Aorta (tissue), 5 donors: ENCODE measurements at places on chromosomes 12 and 14.

- DNase-seq: no peak
These were observed 15.2 kb downstream of the PDE6H start for GRCh38 chr12:14988035-14988434.

DNA sequence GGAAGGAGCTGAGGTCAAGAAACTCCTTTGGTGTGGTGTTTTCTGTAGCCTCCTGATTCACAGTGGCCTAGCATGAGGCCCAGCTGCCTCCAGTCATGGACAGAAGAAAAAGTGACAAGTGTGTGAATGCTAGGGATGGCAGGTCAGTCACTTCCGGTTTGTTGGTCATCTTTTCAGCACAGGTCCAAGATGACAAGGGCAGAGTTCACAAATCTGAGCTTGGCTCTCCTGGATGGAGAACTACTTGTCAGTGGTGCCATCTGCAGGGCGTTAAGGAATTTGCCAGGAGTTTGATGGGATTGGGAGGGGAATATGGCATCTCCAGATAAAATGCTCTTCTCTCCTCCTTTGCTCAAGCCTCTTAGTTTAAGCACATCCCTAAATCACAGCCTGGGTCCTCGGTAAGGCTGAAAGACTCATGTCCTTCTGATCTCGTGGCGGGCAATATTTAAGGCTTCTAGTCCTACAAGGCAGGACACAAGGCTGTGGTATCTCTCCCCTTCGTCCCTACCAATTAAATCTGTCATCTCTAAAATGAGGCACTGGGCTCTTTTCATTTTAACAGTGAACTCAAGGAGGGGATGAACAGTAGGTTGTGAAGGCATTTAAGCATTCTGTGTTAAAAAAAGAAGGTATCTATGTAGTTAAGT lies 10.0 kb downstream of the TUBA1B start:
- DNase-seq: no peak

DNA sequence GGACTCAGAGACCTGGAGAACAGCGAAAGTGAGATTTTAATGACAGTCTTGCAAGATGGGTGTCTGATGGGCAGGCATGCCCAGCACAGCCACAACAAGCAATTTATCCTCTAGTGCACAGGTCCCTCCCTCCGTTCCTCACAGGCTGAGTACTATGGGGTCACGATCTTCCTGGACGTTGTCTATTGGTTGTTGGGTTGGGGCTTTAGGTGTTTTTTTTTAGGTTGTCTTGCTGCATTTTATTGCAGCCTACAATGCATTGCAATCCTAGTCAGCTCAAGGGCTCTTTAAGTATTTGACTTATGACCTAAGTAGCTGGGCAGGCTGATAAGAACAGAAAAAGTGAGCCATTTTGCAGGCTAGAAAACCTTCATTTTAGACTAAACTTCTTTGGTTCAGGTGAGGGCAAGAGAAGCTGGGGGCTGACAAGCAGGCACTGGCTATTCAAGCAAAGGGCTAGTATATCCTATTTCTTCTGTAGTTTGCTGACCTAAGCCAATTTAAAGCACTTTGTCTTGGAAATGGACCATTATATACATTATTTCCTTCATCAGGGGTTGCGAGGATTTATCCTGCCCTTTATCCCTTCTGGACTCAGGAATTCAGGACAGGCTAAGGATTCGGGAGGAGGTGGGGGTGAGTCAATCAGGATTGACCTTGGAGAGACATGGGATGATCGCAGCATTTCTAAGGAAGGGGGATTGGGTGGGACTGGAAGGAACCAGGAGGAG lies 6.0 kb downstream of the KRT7 start:
- no peak for DNase-seq

GRCh38 chr14:23776296-23776695 lies 140.1 kb downstream of the DHRS2 start:
- DNase-seq: no peak

GRCh38 chr12:23834076-23834475 lies 115.4 kb downstream of the SOX5 start:
- DNase-seq: no peak

DNA sequence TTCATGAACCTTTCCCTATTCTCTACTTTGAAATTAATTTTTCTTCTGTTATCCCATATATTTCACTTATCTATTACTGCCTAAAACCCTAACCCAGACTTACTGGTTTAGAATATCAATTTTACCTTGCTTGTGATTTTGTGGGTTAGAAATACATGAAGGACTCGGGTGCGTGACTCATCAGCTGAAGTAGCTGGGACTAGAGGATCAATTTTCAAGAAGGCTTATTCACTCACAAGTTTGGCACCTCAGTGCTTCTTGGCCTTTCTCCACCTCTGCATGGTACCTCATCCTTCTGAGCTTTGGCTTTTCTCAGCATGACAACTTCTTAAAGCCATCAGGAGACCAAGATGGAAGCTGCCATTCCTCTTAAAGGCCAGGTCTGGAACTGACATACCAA lies 57.8 kb downstream of the TMEM117 start:
- no peak for DNase-seq

DNA sequence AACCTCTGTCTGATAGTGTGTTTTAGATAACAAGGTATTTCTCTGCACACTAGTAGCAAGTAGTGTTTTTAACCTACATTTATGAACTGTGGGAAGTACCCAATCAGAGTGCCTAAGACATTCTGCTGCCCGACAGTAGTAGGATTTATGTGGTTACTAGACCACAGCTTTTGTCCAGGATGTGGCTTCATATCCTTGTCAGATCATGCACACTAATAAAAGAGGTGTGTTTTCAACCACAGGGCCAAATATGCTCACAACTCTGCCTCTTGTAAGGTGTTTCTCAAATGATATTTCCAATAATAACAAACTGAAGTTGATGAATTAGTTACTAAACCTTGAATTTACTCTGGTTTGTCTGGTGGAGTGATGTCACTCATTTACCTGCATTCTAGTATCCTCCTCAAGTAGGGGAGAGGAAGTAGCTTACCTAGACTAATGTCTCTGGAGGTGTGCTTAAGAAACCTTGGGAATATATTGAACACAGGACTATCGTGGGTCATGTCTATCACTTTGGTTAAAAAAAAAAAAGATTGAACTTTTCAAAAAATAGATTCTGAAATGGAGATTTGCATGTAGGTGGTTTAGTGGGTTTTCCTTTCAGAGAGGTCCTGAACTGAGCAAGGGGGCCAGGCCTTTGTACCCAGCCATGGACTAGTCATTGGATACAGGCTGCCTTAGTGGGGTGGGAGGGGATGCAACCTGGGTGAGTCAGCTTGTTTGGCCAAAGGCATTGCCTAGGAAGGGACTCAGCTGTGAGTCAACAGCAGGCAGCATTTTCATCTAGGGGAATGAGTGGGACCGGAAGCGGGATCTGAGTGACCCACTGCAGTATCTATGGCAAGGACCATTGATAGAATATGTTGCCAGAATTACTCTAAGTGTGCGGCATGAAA lies 14.1 kb downstream of the FBXW8 start:
- DNase-seq: no peak

GRCh38 chr14:96400495-96400894 lies 8.6 kb downstream of the AK7 start:
- no peak for DNase-seq

GRCh38 chr12:123076604-123077297 lies 74.1 kb downstream of the PITPNM2 start:
- no peak for DNase-seq

DNA sequence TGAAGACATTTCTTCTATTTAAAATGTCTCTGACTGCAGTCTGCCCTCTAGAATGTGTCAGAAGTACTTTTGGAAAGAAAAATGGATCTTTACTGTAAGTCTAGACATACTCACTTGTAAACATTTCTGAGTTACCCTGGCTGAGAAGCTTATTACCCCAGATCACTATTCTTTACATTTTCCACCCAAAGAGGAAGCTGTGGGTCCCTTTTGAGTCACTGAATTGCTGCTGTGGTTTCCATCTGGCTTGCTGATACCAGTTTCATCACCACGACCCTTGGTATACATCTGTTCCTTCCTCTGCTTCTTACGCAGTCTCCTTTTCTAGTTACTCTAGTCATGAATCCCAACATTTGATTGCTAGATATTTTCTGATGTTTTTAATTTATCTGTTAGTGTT lies 20.2 kb upstream of the CLEC4D start:
- DNase-seq: no peak

GRCh38 chr12:14514154-14514842 lies 53.4 kb downstream of the PLBD1 start:
- DNase-seq: no peak

- no peak for DNase-seq
These were observed 44.5 kb downstream of the EML5 start for GRCh38 chr14:88748288-88748687.

DNA sequence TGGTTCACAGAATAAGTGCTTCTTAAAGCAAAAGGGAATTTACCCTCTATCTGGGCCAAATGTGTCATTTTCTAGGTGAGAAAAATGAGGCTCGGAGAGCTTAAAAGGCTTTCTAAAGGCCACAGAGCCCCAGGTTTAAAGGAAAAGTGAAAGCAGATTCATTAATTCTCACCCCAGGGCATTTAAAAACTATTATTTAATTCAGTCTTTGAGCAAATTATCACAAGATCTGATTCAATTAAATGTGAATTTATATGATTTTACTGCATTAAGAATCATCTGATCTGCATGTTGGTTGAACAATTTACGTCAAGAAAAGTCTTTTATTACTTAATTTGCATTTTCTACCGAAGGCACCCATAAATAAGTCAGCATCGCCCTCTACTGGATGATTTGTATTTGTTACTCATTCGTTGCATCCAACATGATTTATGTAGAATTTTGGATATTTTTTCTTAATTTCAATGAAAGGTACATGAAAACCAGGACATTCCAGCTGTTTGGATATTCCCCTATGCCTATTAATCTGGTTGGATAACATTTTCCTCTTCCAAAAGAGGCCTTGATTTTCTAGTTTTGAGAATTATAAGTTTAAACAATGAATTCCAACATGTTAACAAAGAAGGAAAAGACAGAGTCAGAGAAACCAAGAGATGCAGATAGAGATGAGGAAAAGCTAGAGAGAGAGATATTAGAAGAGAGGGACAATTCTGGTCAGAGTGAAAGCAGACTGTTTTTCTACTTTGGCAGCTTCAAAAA lies 19.1 kb upstream of the DHRS7 start:
- DNase-seq: no peak

- no peak for DNase-seq
These were observed 142.4 kb downstream of the ZFP36L1 start for GRCh38 chr14:68650404-68650994.

- no peak for DNase-seq
These were observed 11.5 kb downstream of the ZFP36L1 start for GRCh38 chr14:68781161-68782021.

GRCh38 chr14:24327303-24327702 lies 7.6 kb downstream of the ADCY4 start:
- DNase-seq: no peak

GRCh38 chr14:61560323-61560722 lies 135.0 kb upstream of the HIF1A start:
- no peak for DNase-seq

DNA sequence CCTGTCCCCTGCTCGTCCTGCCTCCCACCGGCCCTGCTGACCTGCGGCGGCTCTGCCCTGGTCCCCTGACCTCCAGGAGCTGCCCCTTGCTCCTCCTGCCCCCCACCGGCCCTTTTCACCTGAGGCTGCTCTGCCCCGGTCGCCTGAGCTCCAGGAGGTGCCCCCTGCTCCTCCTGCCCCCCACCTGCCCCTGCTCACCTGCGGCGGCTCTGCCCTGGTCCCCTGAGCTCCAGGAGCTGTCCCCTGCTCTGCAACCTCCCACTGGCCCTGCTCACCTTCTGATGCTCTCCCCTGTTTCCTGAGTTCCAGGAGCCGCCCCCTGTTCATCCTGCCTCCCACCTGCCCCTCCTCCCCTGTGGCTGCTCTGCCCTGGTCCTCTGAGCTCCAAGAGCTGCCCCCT lies 101.3 kb downstream of the TMEM121 start:
- no peak for DNase-seq

DNA sequence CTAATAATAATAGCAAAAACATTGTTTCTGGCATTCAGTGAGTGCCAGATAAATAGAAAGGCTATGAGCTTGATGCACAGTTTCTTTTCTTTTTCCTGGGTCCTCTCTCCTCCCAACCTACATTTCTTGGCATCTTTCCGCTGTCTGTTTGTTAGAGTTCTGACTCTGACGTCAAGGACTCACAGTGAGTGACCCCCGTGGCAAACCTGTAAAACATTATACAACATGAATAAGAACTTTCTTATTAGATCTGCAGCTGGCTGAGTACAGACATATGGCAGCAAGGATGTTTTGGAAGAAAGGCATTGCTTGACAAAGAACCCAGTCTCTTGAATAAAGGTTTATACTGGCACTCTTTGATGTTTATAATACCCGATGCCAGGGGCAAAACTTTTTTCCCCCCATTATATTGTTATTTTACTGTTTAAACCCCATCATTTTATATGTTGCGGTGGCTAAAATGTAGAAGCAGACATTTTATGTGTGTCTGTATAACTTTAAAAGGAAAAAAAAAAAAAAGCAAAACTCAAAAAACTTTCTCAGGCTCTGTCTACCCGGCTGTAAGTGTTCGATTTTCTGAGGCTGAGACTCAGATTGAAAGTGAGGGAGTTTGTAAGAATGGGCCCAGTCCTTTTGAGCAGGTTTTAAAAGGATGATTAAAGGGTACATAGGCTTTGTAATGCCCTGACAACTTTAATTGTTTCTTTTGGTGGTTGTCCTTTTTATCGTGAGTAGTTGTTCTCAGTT lies 159.3 kb downstream of the PDE3A start:
- DNase-seq: no peak

DNA sequence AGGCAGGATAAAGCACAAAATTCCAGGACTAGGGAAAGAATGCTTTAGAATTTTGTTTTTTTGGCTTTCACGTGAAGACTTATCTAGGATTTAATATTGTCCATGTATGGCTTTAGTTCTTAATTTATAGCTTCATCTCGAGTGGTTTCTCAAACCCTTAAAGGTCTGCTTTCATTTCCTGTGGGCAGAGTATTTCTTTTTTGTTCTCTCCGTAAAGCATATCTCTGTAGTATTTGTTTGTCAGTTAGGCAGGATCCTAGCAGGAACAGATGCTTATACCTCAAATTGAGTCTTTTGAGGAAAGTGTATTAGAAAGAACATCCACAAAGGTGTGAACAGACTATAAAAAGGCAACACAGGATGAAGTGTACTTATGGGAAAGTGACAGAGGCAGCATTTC lies 697.1 kb upstream of the SEL1L start:
- DNase-seq: no peak

DNA sequence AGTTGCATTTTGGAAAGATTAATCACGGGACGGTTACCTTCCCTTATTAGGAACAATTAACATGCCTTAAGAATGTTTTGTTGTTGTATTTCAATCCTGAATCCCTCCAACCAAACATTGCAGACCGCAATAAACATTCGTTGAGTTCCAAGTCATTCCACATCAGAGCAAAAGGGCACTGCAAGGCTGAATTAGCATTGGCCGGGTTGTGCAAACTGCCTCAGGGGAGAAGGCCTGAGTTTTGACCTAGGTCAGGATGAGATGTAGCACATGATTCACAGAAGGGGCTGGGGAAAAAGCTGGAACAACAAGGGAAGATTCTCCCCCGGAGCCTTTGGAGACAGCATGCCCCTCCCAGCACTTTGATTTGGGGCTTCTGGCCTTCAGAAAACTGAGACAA lies 82.1 kb upstream of the BDKRB2 start:
- DNase-seq: no peak

GRCh38 chr14:79089576-79089975 lies 919.4 kb downstream of the NRXN3 start:
- no peak for DNase-seq
